Activated CD4-positive, alpha-beta T cell treated with anti-CD3 and anti-CD28 coated beads for 48 hours (primary cell): ENCODE measurements at places on chromosomes 11 and 22.

GRCh38 chr11:27719546-27719925, 19.3 kb upstream of the BDNF start:
- no peak for DNase-seq

DNA sequence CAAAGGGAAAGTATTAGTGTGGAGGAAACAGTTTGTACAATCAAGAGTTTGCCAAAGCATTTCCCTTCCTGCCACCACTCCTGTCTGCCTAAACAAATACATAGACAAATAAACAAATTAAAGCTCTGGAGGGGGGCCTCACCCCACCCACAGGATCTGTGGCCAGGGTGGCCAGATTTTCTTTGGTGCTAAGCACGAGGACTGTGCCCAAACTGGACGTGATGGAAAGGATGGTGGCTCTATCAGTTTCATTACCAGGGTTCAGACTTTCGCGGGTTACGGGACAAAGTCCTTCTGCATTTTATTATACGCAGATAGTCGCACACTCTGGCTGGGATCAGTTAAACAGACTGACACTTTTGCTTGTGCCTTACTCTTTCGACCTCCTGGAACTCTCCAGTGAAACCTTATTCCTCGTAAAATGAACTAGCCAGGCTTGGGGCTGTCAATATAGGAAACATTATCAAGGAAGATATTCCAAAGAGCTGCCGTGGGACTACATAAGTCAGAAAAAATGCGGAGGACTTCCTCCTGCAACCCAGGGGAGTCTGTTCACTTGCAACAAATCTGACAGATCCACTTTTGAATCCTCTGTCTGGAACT, 11.2 kb downstream of the BARX2 start:
- no peak for DNase-seq

DNA sequence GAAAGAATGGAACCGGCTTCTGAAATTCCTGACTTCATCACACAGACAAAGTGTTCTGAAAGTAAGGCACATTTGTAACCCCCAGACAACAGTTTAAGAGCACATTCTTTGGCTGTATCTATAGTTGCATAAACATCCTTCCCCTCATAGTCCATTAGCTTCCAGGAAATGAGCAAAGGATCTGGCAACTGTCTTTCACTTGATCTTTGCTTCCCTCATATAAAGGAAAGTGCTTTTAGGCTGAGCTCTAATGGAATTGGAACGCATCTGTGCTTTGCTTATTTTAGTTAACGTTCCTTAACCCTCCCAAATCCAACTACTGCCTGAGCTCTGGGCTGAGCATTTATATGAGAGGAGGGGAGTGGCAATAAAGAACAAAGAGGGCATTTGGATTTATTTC, 76.9 kb upstream of the API5 start:
- DNase-seq: no peak

- DNase-seq: no peak
These were observed 41.1 kb downstream of the OSBPL5 start for GRCh38 chr11:3123761-3124733.

DNA sequence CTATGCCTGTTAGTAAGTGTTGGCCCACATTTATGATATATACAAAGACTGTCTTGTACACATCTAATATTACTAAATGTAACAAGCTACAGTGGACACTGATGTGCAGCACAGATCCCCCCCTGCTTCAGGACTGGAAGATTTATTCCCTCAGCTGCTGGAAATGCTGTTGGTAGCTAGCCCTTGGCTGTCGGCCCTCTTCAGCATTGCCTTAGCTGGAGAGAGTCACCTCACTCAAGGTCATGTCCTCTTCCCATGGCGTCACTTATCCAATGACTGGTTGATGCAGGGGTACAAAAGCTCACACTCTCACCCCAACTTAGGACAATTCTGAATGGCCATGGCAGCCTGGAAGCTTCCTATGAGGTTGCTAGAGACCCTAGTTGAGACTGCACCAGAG, 312.7 kb downstream of the SOX6 start:
- no peak for DNase-seq

- DNase-seq: no peak
These were observed 13.5 kb downstream of the TSKU start for GRCh38 chr11:76796511-76797198.

DNA sequence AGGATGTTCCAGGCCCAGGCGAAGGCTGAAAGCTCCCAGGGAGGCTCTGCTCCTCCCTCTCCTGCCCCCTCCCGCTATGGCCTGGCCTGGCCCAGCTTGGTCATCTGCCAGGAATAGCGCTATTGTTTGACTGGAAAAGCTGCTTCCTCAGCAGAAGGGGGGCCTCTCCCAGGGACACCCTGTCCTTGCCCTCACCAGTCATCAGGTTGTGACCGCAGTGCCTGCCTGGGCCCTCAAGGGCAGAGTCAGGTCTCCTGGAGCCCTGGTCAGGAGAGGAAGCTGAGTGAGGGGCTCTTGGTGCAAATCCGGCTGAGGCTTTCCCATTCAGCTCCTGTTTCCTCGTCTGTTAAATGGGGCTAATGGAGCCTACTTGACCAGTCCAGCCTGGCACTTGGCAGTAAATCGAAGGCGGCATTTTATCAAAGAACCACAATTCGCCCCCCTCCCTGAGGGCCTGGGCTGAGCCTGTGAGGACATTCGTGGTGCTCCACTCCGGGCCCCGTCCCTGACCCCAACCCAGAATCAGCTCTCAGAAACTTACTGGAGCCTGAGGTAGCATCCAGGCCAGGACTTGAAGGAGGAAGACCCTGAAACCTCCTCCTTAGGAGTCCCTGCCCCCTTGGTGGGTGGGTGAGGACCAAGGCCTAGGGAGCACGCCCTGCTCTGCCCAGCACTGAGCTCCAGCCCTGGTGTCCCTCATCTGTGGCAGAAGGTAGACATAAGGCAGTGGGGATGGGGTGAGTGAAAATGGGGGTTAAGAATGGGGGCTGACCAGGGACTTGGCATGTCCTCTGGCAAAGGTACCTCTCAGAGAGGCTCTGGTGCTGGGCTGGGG, 2.0 kb upstream of the CASTOR1 start:
- no peak for DNase-seq

DNA sequence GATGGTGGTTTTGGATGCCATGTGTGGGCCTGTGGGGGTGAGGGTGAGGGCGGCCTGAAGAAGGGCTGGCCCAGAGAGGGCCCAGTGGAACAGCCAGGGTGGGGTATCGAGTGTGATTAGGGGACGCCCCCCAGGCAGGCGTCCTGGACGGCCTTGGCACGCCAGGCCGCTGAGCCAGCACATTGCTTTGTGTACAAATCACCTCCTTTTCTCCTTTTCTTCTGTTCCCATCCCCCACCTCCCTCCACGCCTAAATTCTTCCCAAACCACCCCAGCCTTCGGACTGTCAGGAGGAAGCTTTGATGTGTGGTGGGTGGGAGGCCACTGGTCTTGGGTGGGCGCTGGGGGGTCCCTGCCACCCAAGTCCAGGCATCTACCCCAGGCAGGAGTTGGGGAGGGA, 7.8 kb upstream of the CD248 start:
- DNase-seq: no peak

- no peak for DNase-seq
These were observed 96.1 kb upstream of the CD82 start for GRCh38 chr11:44469412-44469811.

DNA sequence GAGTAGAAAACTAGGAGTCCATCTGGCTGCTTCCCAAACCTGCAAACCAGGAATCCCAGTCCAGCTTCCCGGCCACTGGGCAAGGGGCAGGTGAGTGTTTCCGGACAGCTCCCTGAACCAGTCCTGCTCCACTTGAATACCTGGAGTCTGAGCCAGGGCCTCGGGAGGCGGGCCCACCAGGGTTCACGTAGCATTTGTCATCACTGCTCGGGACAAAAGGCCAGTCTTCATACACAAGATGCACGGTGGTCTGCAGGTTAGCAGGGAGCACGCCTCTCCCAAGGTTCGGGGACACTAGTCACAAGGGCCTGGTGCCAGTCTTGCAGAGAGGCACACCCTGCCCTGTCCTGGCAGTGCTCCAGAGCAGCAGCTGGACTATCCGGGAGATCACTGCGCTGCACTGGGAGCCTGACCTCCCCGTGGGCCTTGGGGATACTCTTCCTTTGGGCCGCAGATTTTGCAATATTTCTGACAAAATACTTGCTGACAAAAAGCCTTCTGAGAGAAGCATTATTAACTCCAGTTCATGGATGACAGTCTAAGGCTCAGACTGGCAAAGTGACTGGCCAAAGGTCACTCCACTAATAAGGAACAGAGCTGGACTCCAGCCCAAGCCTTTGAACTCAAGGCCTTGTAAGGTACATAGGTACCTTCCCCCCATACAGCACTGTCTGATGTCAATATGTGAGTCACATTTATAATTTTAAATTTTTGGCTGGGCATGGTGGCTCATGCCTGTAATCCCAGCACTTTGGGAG, 25.1 kb downstream of the CD6 start:
- DNase-seq: no peak

GRCh38 chr11:23866641-23867040, 630.2 kb upstream of the LUZP2 start:
- DNase-seq: no peak

GRCh38 chr11:121696931-121697670, 244.3 kb upstream of the SORL1-AS1 start:
- no peak for DNase-seq

DNA sequence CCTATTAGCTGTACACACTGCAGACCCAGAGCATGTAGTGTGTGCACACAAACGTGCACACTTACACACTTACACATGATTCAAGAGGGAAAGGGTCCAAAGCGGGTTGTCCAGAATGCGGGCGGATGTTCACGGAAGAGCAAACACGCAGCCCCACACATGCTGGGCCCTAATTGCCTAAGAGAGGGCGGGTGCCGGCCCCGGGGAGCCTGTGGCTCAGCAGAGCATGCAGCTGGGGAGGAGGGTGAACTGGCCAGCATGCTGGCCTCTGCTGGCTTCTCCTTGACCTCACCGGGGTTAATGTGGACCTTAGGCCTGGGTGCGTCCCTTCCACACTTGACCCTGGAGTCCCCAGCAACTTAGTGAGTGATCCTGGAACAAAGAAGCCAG, 816.3 kb downstream of the BRD1 start:
- DNase-seq: no peak

GRCh38 chr11:26028393-26028911, 303.5 kb upstream of the ANO3 start:
- DNase-seq: no peak

DNA sequence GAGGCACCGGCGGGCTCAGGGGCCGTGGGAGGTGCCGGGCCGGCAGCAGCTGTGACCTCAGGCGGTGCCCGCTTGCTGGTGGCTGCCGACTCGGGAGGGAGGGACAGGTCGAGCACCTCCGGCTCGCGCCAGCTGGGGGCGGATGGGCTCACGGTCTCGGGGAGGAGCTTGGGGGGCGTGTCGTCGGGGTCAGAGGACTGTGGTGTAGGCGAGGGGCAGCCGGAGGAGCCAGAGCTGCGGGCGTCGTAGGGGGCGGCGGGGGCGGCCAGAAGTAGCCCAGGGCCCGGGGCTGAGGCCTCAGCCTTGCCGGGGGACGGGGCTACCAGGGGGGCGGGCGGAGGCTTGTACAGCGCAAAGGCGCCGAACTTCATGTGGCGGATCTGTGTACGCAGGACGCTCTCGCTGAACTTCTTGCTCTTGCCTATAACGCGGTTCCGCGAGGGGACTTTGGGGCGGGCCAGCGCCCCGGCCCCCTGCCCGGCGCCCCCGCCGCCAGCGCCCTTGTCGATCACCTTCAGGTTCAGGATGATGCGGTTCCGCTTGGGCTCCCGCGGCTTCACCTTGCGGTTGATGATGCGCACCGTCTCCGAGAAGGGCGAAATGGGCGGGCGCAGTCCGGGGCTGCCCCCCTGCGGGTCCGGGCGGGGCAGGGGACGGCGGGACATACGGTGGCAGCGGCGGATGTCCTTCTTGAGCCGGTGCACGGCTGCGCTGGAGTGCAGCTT, 5.5 kb downstream of the CBX6 start:
- no peak for DNase-seq

DNA sequence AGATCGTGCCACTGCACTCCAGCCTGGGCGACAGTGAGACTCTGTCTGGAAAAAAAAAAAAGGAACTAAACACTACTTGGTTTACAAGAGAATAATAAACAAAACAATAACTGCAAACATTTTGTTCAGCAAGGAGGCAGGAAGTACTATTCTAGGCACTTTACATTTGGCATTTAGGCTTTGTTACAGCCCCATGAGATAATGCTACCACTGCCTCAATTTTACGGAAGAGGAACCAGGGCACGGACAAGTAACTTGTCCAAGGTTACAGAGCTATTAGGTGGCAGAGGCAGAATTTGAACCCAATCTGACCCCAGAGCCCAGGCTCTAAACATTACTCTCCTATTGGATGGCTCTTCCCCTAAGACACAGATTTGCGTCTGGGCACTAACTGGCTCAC, 108.7 kb upstream of the AKIP1 start:
- no peak for DNase-seq

DNA sequence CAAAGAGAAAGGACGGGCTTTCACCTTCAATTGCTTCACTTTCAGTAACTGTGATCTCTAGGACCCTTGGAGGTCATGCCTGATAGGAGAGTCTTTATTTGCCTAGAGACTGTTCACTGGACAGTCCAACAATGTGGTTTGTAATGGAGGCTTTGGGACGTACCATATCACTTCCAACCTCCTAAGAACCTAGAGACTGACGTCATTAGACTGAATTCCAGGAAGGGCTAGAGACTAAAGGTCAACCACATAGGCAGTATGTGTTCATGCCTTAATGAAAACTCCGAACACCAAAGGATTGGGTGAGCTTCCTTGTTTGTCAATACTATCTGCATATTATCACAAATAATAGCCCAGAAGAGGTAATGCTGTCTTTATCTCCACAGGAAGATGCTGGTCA, 53.7 kb upstream of the CNTN5 start:
- DNase-seq: no peak

- DNase-seq: no peak
These were observed 45.2 kb downstream of the ARHGEF12 start for GRCh38 chr11:120381401-120381800.
